ENCODE measurements at places on chromosomes 13 and 19. TPM values are rescaled to one million over a fixed set of nuclear protein-coding genes. Genes with fewer than 3 reads are reported as not detected.

The LTBP4 gene
- total RNA-seq: 89.1 TPM

The SYCN gene
- total RNA-seq: not detected

The SPACA4 gene
- total RNA-seq: not detected

The MATK gene
- 5.6 TPM for total RNA-seq

- DNase-seq: no peak
These were observed 104.9 kb downstream of the CACNA1A start for GRCh38 chr19:13401388-13401787.

DNA sequence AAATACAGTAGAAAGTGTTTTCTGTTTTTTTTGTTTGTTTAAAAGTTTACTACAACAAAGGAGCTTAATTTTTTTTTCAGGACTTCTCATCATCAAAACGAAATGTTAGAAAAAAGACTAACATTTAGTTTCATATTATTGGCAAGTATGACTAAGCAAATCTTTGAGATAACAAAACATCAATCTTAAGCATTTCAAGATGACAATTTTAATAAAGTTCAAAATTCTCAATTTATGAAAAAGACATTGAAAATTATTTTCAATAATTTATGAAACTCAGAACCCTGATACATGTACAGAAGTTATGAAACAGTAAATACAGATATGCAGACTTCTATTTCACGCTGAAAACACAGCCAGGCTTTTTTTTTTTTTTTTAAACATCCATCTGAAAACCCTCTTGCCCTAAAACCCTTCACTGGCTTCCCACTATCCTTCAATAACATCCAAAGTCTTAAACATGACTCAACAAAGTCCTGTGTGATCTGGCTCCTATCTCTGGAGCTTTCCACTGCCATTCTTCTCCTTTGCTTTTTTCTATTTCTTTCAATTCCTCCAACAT, 3.9 kb downstream of the RBM26 start:
- no peak for DNase-seq

- no peak for DNase-seq
These were observed 680.9 kb upstream of the SGCG start for GRCh38 chr13:22499919-22500318.

DNA sequence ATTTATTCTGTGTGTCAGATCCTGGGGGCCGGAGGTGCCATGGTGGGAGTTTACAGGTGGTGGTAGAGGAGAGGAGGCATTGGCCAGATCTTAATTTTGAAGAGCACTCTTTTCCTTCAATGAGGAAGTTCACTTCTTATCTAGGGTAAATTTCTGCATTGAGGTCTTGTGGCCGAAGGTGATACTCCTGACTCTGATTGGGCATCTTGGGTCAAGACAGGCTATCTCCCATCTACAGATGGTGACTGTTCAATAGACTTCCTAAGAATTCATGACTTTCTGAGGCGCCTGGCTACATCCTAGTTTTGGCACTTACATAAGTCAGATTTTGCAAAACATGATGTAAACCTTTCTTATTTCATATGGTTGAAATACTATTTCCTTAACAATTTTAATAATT, 135.2 kb downstream of the SUCLA2 start:
- DNase-seq: no peak

The GAMT gene
- total RNA-seq: 30.3 TPM

All from breast epithelium (tissue), 4 donors.